ENCODE measurements at places on chromosomes 5 and 9.

DNA sequence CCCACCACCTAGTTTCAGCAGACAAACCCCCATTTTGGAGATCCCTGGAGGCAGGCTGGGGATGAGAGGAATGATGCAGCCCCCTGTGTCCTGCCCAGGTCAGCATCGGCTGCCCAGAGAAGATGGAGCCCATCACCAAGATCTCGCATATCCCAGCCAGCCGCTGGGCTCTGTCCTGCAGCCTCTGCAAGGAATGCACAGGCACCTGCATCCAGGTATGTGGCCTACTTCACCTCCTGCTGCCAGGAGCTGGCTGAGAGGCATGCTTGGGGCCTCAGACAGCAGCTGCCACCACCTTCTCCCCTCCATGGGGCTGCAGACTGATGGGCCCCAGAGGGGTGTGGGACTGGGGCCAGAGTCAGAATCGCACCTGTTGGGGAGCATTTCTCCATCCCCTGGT, 38.9 kb downstream of the JADE2 start:
- DNase-seq: no peak

DNA sequence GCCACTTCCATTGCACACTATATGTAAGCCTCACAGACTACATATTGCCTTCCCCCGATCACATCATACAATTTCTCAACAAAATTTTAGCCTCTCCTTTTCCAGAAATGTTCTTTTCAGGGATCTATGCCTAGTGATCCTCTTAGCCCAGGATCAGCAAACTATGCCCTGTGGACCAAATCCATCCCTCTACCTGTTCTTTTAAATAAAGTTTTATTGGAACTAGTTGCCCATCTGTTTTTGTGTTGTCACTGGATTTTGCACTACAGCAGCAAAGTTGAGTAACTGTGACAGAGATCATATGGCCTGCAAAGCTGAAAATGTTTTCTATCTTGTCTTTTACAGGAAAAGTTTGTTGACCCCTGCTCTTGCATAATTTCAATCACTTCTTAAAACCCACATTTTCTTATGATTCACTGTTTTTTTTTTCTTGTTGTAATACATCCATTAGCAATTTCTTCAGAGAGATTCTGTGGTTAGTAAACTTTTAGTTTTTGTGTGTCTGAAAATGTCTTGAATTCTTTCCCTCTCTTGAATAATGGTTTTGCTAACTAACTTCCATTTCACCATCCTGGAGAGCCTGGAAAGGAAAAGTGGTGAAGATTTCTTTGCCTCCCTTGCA, 7.1 kb downstream of the TXNDC8 start:
- no peak for DNase-seq

DNA sequence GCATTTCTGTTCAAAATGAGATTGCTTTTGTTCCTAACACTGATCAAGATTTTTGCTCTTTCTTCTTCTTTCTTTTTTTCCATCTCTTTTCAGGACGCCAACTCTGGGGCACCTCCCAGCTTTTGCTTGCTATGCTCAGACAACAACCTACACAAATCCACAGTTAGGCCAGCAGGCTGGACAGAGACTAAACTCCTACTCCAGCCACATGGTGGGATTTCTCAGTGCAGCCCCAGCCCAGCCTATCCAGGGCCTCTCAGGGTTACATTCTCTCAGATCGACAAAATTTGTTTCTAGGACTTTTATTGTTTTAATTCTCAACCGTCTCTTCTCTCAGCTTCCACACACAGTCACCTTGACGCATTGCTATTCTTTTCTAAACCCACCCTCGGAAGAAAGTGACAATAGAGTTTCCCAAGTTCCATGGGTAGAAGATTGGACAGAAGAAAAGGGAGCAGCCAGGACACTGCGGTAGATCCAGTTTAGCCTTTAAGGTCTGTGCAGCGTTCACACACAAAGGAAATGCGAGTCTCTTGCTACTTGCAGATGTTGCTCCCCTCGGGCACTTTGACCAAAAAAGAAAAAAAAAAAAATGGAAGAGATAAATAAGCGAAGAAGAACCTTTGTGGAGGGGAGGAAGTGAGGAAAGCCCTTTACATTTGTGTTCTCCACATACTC, 588.6 kb upstream of the GRAMD2B start:
- no peak for DNase-seq

- no peak for DNase-seq
Measured at GRCh38 chr9:110015759-110016158, 192.2 kb downstream of the C9orf152 start.

- no peak for DNase-seq
Measured at GRCh38 chr9:23677446-23677845, 148.6 kb downstream of the ELAVL2 start.

GRCh38 chr9:4994166-4994890, 9.3 kb downstream of the JAK2 start:
- DNase-seq: no peak

DNA sequence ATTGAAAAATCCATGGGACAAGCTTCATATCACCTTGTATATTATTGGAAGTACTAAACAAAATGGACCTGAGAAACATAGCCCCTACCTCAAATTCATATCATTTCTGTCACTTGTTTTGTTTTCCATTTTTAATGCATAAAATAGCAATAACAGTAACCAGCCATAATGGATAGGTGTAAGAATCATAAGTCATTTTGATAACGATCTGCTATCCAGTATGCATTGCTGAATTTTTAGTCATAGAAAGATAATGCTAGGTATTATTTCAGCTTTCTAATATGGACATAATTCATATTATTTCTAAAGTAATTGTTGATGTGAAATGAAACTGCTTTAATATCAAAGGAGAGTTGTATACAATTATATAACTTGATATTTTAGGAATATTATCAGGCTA, 1.1 kb upstream of the LRRC70 start:
- no peak for DNase-seq

DNA sequence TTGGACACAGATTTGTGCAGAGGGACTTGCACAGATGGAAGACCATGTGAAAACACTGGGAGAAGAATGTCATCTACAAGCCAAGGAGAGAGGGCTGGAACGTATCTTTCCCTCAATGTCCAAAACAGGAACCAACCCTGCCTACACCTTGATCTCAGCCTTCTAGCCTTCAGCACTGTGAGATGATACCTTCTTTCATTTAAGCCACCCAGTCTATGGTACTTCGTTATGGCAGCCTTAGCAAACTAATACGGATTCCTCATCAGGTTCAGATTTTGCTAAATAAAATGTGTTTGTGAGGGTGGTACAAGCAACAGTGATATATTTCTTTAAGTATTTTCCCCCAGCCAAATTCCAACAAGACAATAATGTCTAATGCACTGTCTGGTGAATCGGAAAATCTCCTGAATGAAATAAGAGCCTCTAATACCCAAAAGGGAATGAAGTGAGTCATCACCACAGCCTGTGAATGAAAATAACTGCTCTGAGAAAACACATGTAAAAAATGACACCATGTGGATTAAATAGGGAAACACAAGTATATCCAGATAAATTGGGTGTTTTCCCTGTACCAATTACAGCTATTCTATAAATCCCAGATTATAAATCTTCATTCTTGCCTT, 182.8 kb upstream of the TARS1 start:
- DNase-seq: no peak

- no peak for DNase-seq
Measured at GRCh38 chr5:155252717-155253116, 239.2 kb downstream of the KIF4B start.

DNA sequence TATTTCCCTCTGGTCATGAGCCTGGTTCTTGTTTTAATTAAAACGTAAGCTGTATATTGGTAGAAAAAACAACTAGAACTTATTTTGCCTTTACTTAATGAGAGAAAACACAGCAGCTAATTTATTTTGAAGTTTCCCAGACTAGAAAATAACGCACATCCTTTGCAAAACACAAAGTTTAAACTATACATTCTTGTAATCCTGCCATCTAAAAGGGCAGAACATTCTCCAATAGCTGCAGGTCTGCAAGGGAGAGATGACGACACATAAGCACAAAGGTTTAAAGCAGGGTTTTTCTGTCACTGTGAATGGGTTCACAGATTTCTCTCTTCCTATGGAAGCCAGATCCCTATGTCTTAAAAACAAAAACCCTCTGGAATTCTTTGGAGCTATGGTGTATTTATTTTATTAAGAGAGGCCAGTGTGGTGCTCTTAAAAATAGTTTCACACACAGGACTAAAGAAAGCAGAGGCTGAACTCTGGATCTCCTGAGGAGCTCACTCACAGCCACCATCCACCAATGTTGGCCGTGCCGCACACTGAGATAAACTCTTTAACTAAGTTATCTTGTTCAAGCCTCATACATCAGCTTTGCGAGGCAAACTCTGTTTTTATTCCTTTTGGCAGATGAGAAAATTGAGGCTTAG, 82.4 kb downstream of the SNCAIP start:
- no peak for DNase-seq

GRCh38 chr9:130988400-130988747, 20.6 kb upstream of the LAMC3 start:
- no peak for DNase-seq

DNA sequence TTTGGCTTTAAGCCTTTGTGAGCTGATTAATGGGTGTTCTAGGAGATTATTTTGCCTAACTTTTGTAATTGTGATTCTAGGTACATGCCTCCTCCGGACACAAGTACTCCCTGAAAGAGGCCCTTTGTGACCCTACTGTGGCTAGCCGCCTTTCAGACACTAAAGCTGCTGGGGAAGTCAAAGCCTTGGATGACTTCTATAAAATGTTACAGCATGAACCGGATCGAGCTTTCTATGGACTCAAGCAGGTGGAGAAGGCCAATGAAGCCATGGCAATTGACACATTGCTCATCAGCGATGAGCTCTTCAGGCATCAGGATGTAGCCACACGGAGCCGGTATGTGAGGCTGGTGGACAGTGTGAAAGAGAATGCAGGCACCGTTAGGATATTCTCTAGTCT, 13.6 kb downstream of the ITGA1 start:
- no peak for DNase-seq

DNA sequence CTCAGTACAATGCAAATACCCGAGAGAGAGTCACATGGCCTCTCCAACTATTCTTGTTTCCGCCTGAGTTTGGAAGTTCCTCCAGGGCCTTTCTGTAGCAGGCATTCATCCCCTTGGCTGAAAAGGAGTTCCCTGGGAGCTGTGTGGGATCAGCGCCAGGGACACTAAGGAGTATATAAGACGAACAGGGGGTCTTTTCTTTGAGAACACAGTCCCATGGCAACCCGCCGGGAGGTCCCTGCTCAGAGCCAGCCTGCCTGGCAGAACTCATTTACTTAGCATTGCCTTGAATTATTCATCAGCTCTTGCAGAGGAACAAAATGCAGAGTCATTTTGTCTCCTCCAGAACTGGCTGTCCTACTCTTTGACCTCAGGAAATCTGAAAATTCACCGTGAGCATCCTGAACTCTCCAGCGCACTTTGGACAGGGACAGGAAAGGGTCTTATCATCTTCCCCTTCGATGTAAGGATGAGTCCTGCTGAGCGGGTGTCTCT, 120.4 kb upstream of the OSMR start:
- no peak for DNase-seq

DNA sequence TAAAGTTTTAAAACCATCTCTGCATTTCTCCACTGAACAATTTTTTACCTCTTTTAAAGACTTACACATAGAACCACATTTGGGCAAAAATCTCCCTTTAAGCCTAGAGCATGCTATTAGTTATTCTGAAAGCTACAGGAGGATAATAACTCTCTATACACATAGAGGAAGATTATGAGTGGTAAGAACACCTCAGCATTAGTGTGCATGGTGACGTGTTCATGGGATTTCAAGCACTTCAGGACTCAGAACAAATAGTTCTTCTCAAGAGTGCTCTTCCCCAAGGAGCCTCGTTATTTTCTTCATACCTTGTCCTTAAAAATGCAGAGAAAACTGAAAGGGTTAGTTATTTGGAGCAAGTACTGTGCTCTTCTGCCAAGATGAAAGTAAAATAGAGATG, 256.9 kb upstream of the TUSC1 start:
- DNase-seq: no peak

DNA sequence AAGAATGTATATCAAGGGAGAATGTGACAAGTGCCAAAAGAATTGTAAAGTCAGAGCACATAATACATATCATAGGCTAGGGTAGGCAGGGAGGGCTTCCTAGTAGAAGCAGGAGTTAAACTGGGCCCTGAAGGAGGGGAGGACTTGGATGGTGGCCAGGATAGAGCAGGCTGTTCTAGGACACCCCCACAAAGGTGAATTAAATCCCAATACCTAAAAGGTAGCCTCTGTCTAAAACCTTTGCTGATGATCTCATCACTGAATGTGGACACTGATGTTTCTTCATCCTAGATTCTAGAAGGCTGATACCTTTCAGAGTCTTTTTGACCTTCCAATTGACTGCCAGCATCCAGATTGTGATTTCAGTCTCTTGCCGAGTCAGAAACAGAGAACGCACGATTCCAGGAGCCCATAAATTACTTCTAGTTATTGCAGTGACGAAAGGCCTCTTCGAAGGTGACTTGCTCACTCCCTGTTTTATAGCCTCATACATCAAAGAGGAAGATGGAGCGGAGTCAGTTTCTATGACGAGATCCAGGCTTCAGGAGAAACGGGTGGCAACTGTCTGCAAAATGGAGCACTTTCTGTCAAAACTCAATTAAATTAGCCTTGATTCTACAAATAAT, 43.2 kb downstream of the KIF4B start:
- DNase-seq: no peak

DNA sequence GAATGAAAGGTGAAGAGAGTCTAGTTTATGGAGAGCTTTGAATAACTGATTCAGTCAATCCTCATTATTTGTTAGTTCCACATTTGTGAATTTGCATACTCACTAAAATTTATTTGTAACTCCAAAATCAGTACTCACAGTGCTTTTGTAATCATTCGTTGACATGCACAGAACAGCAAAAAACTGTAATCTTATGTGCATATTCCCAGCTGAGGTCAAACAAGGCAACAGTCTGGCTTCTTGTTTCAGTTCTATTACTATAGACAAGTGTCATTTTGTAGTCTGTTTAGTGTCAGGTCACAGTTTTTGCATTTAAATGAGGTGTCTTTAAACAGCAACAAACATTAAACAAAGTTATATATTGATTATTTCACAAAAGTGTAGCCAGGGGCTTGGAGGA, 142.5 kb downstream of the RNF180 start:
- no peak for DNase-seq

DNA sequence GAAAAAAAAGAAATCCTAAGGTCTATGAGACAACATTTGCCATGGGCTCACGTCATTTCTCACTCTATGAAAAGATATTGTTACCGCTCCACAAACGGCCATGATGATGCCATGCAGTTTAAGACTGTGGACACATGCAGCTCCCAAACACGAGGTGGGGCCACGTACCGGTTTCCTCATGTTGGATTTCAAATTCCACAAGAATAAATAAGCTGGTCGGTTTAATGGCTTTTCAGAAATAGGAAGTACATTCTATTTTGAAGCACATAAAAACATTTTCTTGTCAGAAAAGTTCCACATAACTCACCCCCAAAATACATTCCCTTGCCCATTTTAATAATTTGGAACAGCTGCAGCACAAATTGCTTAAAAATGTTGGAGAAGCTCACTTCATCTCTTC, 130.6 kb downstream of the MYO10 start:
- DNase-seq: no peak

GRCh38 chr5:1210832-1211251, 9.4 kb downstream of the SLC6A19 start:
- DNase-seq: no peak

GRCh38 chr5:170466988-170467707, 36.7 kb upstream of the KCNIP1 start:
- no peak for DNase-seq

- DNase-seq: no peak
Measured at GRCh38 chr5:23991406-23991805, 484.0 kb downstream of the PRDM9 start.
